NCI-H146 (cell line): ENCODE measurements at places on chromosomes 6 and 20.

DNA sequence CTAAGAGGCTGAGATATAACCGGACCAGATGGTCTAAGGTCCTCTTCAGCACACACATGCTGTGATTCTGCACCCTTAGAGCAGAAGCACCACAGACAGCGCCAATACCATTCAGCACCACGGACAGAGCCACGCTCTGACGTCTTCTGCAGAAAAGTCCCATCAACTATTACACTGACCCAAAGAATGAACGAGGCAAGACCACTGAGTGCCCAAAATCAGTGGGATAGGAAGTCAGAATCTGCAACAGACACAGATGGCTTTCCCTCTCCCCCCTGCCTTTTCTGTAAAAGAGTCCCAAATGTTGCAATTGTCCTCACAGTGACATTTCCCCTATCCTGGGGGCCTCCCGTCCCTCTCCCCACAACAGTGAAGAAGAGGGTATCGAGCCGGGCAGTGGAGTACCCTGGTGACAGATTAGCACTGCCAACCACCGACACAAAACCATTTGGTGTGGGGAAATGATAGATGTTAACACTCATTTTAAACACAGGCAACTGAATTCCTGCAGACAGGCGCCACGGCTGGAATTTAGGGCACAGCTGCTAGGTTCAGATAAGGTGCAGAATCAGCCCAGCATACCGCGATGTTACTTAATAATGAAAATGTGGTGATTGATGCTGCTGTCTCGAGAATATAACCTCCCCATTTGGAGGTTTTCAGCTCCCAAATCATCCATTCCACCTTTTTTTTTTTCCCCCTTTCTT, 66.6 kb upstream of the CTNNBL1 start:
- DNase-seq: no peak

GRCh38 chr6:82246370-82246769, 1.2 kb downstream of the IBTK start:
- DNase-seq: no peak

DNA sequence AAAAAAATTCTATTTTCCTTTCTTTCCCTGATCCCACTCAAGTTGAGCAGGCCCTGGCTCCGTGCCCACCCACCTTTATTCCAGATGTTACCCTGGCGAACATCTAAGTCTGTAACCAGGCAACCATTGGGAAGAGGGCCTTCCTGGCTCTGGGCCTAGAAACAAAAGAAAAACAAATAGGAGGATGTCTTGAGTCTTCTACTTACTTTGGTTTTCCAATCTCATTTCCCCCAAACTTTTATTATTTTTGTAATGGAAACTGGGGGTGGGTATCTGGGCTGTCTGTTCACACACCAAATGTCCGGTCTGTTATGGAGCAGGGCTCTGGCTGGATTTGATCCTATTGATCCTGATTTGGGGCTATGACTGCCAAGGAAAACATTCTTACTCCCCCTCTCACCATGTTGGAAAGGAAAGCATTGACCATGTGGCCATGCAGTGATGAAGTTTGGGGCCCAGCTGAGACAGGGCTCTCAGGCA, 744.1 kb downstream of the DHX35 start:
- no peak for DNase-seq

DNA sequence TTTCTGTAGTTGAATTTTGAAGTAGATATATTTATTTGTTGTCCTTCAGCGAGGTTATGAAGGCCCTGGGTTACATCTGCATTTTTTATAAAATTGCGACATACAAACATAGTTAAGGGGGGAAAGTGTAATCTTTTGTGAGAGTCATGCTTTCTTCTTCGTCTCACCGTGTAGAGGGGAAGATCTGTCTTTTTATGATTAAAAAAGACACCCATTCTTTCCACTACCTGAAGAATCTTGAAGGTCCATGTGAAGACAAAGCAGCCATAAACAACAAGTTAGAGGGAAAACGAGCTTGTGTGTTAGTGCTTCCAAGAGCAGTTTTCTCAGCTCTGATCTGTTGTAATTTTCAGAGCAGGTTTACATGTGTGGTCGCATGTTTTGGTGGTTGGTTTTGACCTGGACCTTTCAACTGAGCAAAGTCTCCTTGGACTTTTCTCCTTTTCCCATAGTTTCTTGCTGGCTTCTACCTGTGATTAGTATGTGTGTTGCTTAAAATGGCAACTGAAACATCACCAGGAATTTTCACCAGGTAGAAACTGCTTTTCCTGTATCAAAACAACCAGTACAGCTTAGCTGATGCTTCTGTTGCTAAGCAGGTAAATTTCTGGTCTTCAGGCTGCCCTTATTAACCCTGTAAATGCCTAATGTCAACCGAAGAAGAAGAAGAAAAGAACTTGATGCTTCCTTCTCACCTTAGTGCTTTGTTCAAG, 37.3 kb downstream of the RREB1 start:
- no peak for DNase-seq

DNA sequence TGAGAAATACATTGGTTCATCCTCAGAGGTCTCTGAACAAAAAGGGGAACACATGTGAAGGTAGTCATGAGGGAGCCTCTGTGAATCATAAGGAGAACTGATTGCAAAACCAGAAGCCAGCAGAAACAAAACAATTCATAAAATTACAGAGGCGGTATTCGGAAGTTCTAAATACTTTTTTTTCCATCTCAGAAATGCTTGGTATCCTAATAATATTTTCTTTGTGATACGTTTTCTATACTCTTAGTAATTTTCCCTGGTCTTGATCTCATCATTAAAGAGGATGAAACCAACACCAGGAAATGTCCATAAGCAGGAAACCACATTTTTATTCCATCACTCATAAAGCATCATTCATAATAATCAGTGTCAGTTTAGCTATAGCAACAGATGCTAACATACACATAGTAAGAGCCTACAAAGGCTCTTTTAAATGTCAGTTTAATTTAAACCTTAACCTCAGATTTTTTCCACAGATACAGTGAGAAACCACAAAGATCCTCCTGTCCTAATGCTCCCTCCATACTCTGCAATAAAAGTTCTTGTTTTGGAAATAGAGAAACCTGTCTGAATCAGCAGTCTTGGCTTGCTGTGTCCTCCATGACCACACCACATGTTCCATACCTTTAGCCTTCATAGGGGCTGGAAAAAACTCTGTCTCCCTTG, 29.2 kb downstream of the SGK1 start:
- DNase-seq: no peak

DNA sequence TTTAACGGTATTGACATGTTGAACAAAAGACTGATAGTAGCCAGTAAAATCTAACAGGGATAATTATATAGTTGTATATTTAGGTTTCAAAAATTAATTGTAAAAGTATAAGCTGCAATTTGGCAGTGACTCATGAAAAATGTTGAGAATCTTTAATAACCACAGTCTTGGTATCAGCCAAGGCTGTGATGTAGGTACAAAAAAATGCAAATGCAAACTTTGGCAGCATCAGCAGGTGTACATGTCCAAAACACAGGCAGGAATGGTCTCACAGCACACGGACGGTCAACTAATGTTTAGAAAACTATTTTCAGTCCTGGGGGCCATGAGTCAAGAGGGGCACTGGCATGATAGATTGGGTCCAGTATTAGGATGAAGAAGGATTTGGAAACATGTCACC, 58.5 kb upstream of the BEND3 start:
- DNase-seq: no peak

DNA sequence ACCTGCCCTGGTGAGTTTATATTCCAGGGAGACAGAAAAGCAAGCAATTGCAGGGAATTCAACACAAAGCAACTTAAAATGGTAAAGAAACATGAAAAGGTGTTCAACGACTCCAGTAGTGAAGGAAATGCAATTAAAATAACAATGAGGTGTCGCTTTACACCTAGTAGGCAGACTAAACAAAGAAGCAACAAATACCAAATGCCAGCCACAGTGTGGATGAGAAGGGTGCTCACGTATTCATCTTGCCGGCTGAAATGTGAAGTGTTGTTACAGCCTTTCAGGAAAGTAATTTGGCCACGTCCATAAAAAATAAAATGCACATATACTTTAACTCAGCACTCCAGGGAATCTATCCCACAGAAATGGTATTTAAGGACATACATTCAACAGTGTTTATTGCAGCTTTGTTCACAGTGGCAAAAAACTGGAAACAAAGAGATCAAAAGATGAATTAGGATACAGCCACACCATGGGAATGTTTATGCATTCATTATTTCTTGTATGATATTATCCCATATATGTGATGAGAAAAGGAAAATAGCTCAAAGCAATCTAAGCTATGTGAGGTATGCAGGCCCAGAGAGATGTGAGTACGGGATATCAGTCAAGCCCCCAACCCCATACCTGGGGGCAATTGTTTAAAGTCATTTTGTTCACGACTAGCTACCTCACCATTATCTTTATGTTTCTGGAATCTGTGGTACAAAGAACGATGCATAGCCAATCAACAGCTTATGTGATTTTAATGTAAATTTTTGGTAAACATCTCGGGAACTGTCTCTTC, 266.0 kb upstream of the SOX4 start:
- DNase-seq: no peak

GRCh38 chr20:13397300-13397724, 176.2 kb downstream of the ISM1 start:
- DNase-seq: no peak

GRCh38 chr6:158019416-158019815, 37.8 kb downstream of the SYNJ2 start:
- no peak for DNase-seq

- no peak for DNase-seq
Observed at GRCh38 chr6:152943260-152943897, 39.5 kb downstream of the FBXO5 start.

GRCh38 chr6:29651413-29652197, 5.3 kb upstream of the MOG start:
- peak; percentile 44 for DNase-seq

GRCh38 chr6:105099371-105099770, 80.4 kb downstream of the POPDC3 start:
- DNase-seq: no peak

GRCh38 chr20:35826397-35826998, 54.7 kb downstream of the PHF20 start:
- no peak for DNase-seq

DNA sequence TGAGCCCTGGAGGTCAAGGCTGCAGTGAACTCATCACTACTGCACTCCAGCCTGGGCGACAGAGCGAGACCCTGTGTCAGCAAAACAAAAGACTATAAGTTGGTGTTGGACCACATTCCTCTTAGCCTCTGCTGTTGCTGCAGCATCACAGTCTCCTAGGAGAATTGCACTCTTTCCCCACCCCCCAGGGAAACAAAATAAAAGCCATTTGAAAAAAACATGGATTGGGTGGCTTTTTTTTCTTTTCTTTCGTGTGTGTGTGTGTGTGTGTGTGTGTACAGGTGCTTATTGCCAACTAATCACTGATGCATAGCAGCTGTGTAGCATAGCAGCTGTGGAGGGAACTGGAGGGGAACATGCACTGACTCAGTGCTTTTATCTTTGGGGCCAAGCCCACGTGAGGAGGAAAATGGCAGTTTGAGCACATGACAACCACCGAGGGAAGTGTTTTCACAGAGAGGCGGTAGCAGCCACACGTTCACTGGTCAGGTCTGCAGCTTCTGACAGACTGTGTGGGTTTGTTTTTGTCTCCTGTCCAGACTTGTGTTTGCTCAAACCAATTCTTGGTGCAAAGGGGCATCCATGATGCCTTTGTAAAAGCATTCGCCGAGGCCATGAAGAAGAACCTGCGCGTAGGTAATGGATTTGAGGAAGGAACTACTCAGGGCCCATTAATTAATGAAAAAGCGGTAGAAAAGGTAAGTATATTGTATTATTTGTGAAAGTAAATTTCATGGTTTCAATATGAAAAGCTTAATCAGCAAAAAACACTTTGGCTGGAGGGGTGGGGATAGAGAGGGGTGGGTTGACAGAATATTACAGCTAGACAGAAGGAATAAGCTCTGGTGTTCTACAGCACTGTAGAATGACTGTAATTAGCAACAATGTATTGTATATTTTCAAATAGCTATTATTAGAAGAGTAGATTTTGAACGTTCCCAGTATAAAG, 27.7 kb downstream of the ALDH5A1 start:
- DNase-seq: peak; percentile 90

DNA sequence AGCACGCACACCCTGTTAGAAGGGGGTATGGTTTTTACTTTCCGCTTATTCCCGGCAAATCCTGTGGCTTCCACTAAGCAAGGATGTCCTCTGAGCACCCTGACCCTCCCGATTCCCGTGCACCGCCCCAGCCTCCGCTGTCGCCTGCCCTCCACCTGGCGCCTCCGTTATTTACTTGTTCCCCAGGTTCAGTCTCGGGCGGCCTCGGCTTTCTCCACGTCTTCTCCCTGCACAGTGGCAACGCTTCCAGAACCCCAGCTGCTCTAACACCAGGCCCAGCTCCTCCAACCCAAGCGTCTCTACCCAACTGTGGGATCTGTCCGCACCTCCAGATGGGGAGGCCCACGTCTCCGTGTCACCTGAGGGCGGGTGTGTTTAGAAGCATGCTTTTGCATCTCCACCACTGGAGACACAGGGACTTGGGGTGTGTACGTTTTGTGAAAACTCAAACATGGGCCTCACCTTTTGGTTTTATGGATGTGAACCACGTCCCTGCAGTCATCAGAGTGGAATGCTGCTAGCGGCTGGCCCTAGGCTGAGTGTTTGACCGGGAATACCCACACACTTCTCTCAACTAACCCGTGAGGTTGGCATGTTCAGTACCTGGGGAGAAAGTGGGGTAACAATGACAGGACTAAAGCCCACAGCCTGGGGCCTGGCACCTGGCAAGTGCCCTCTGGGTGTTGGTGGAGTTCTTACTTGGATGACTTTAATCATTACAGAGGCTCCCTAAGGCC, 79.9 kb downstream of the THBS2 start:
- no peak for DNase-seq

DNA sequence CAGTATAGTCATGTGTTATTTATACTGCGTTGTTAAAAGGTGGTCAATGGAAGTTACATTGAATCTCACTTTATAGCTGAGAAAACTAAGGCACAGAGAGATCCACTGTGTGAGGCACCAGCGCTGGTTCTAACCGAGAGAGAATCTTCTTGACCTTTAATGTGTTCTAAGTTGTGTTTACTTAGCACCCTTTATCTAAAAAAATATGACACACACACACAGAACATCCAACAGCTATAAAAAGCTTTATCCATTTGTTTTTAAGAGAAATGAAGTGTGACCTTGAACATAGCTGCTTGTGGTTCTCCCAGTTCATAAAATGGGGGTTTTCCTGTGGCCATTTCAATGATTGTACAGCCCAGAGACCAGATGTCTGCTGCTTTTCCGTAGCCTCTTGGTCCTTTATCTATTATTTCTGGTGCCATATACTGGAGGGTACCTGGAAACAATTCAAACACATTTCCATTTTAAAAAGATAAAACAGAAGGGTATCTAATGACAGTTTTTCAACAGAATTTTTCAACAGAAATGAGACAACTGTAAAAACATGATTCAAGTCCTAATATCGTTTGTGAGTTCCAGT, 54.8 kb upstream of the MAP7 start:
- peak; percentile 12 for DNase-seq

- no peak for DNase-seq
Observed at GRCh38 chr20:46546298-46546697, 4.2 kb downstream of the OCSTAMP start.
